ENCODE measurements at places on chromosomes 11 and 22. TPM values are rescaled to one million over a fixed set of nuclear protein-coding genes. Genes with fewer than 3 reads are reported as not detected.
A peak's percentile ranks its signal among the peaks of the same experiment; 100 is the strongest.

- no peak for DNase-seq
These were observed 2.9 kb downstream of the TMEM132A start for GRCh38 chr11:60927061-60927592.

- peak; percentile 61 for DNase-seq
These were observed 3.2 kb upstream of the WNT11 start for GRCh38 chr11:76209375-76209972.

DNA sequence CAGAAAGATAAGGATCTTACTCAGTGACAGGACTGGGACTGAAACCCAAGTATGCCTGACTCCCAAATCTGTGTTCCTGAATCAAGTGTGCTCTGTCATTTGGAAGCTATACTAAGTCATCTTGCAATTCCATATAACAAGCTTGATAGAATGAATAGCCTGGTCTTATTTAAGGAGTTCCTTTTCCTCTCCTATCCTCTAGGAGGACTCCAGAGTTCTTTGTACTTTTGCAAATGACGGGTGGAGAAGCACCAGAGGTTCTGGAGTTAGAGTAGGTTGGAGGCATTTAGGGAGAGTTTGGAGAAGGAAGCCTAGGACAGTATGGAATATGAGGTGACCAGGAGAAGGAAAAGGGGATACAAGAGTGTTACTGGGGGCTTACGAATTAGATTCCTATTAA, 92.9 kb upstream of the RCN1 start:
- DNase-seq = no peak

DNA sequence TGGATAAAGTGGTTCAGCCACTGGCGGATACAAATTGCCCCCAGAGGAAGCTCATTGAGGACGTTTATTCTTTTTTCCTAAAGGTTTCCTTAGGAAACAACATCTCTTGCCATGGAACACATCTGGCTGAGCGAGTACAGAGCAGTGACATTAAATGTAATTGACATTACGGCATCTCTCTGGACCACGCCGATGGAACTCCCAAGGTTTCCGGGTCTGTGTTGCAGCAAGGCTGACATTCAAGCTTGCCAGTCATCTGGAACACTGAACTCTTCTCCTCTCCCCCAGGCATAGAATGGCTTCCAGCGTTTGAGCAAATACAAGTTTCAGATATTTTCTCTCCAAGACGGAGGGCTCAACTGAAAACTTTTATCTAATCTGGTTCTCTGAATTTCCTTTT, 42.1 kb downstream of the CLMP start:
- DNase-seq = no peak

DNA sequence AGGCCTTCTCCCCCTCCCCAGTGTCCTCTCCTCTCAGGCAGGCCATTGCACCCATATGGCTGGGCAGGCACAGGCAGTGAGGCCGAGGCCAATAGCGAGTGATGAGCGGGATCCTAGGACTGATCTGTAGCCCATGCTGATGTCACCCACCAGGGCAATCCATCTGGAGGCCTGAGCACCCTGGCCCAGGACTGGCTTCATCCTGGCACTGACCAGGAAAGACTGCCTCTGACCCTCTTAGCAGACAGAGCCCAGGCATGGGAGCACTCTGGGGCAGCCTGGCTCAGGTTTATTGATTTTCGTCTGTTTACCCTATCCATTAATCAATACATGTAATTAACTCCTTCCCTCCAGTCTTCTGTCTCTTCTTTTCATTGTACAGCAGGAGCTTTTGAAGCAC, 5.1 kb upstream of the TIRAP start:
- DNase-seq = no peak

The KDELR3 gene
- 0.16 TPM for polyA plus RNA-seq

Data from B cell (primary cell).